NT2/D1 (cell line): ENCODE measurements at places on chromosomes 5 and 9.

DNA sequence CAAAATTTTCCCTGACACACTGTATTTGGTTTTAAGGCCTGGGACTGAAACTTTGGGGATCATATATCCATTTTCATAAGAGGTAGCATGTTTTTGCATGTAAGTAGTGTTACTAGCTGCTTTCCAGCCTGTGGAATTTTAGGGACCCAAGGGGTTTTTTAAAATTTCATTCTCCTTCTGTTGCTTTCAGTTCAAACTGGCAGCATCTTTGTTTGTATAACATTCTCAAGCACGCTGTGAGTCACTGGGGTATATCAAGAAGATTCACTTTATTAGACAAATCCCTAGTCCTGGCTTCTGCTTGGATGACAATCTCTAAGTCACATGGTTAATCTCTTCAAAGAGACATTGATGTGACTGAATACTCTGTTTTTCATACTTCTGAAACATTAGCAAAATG, 479.0 kb downstream of the CYLC2 start:
- no peak for DNase-seq

DNA sequence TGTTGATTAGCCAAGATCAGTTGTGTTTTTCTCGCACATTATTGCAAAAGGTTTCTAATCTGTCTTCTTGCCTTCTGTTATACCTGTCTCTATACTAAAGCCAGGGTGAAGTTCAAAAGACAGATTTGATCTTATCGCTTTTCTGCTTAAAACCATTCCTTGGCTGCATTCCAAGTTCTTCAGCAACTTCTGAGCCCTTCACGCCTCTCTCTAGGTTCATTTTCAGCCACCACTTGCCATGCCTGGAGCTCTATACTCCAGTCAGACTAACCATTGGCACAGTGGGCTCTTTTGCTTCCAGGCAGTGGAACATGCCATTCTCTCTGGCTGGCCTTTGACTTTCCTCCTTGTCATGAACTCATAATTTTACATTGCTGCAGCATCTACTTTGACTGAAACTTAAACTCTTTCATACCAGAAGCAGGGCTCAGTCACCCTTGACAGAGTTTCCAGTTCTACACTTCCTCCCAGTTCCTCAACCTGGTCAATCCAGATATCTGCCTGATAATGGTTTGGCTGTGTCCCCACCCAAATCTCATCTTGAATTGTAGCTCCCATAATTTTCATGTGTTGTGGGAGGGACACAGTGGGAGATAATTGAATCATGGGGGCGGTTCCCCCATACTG, 114.4 kb downstream of the SLC12A2 start:
- DNase-seq: no peak

DNA sequence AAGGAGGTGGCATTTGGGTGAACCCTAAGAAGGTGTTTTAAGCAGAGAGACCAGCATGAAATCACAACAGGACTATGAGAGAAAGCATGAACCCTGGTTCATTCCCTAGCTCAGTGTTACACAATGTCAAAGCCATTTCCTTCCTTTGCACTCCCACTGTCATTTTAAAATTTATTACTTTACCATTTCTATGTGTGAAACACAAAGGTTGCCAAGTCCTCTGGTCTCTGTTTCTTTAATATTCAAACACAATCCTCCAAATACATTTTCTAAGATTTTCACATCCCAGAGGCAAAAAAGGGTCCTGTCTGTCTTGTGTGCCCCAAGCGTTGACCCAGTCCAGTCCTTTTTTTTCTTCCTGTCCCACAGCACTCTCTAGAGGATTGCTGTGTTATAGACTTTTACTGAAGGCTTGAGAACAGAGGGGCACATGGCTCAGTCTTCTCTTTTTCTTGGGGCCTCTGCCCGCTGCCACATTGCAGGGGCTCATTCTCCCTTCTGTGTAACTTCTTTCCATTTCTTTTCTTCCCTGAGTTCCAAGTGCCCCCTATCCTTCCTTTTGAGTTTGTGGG, 78.6 kb upstream of the SLC28A3 start:
- DNase-seq: no peak

DNA sequence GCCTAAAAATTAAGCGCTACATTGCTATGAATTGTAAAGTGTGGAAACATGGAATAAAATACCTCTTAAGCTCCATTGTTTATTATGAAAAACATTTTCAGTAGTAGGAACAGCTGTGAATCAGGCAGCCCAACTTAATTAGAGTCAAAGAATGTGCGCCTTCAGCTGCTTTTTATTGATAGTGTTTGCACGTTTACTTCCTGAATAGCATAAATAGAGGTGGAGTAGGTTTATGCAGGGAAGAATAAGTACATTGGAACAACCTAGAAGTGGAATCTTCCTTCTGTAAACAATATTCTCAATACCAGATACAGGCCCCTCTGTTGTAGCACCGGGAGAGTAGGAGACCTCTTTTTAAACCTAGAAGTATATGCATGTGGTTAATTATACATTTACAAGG, 79.9 kb downstream of the IQGAP2 start:
- no peak for DNase-seq

DNA sequence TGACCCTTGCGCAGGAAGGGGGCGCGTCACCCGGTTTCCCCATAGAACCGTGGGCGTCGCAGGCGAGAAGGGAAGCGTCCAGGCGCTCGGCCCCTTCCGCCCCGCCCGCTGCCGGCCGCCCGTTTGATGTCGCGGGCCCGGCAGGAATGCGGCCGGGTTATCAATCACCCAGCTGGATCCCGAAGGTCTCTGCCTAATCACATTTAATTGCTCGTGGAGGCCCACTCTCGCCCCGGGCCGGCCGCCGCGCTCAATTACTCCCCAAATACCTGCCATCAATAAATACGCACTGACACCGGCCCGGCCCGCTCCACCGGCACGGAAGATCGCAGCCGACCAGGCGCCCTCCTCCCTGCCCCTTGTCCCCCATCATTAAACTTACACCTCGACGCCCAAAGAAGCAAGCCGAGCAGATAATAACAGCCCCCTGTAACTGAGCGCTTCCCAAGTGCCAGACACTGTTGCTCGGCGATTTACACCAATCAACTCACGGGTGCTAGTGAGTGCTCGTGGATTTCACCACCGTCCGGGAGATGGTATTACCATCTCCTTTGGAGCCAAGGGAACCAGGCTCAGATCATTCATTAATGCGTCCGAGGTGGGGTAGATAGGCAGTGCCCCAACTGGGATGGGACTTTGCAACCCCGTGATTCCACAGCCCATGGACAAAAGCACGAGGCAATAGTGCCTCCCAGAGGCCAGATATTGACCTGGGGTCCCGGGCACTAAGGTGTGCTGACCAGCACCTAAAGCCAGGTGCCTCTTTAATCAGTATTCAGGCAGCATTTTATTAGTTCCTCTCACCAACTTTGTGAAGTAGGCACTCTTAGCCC, 11.3 kb downstream of the MSX2 start:
- no peak for DNase-seq

GRCh38 chr5:157900644-157901043, 41.7 kb upstream of the CLINT1 start:
- DNase-seq: peak; percentile 8

DNA sequence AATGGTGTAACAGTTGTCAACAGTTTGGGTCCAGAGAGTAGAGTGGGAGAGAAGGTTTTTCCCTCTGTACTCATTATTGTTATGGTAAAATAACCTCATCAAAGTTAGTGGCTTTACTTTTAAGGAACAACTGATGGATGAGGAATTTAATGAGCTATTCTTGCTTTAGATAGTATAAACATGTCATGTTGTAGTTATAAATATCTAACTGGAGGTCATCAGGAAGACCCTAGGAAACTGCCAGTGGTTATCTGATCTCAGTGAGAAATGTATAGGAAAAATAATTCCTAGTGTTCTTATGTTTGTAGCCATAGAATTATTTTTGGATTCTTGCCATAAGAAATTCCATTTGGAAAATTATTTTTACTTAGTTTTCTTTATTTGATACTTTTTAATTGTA, 4.1 kb downstream of the ERCC6L2 start:
- DNase-seq: no peak

GRCh38 chr9:89662718-89663613, 58.2 kb downstream of the GADD45G start:
- DNase-seq: no peak

- no peak for DNase-seq
These were observed 21.7 kb upstream of the RNF130 start for GRCh38 chr5:180093241-180093640.

DNA sequence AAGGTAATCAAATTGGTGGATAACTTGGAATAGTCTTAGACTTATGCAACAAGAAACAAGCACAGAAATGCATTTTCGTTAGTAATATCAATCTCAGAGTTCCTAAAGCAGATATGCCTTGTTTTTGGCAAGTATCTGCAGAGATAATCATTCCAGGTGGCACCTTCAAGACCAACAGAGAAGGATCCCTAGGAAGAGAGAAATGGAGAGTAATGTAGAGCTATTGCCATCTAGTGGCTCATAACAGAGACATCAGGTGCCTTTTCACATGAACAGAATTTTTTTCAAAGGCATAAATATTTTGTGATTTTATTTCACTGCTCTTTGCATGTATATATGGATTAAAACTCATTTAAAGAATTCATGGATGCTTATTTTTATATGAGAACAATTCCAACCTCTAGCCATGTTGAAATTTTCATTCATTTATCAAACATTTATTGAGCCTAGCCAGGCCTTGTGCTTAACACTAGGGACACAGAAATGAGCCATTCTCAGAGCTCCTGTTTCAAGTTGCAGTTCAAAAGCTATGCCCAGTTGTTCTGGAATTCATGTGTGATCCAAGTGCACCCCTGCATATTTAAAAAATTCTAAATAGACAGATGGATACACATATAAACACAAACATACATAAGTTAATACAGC, 117.5 kb upstream of the OR13F1 start:
- peak; percentile 28 for DNase-seq

- DNase-seq: no peak
These were observed 606.3 kb upstream of the ITGA1 start for GRCh38 chr5:52181403-52181802.

GRCh38 chr5:141783005-141783946, 94.9 kb downstream of the PCDH1 start:
- no peak for DNase-seq

- DNase-seq: no peak
These were observed 26.1 kb upstream of the RASA1 start for GRCh38 chr5:87241555-87241954.

DNA sequence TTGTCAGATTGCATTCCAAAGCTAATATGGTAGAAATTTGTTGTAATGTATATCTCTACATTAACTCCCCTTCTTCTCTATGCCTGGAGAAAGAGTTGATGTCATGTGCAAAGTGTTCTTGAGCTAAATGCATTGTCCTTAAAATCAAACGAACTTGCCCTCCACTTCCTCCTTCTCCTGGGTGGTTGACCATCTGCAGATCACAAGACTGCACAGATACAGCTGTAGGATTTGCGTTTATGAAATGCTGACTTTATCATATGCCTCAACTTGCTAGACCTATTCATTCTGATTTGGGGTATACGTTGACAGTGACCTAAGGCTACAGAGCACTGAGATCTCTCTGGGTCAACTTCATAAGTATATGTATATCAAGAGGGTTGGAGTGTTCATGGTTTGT, 8.3 kb downstream of the TRIM32 start:
- DNase-seq: no peak

GRCh38 chr9:25804856-25805255, 126.6 kb upstream of the TUSC1 start:
- DNase-seq: no peak

- no peak for DNase-seq
These were observed 209.5 kb downstream of the ARHGAP26 start for GRCh38 chr5:142979636-142980035.

DNA sequence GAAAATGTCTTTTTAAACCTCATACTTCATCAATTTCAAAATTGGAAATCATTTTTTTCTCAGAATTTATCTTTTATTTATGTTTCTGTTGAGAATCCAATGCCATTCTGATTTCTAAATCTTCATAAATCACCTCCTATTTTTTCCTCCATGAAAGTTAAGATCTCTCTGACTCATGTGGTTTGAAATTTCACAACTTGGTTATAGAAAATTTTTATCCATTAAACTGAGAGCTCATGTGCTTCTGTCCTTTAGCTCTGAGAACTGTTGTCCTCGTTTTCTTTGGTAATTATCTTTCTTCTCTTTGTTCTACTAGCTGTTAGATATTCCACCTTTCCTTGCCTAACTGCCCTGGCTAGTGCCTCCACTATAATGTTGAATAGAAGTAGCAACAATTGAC, 1.5 kb upstream of the RNF180 start:
- no peak for DNase-seq

DNA sequence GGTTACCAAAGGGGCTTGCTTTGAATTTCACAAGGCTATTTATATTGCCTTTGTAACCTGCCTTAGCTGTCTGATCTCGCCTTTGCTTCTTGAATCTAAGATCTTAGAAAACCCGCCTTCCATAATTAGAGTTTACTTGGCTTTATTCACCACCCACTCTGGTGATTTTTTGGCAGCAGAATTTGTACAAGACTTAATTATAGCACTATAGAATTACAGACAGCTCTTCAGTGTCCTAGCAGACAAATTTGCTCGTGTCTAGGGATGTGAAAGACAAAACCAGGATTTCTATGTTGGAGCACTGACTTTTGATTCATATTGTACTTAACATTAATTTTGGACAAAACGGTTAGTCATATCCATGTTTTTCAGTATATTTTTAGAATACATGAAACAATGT, 306.6 kb downstream of the ADGRV1 start:
- DNase-seq: no peak

DNA sequence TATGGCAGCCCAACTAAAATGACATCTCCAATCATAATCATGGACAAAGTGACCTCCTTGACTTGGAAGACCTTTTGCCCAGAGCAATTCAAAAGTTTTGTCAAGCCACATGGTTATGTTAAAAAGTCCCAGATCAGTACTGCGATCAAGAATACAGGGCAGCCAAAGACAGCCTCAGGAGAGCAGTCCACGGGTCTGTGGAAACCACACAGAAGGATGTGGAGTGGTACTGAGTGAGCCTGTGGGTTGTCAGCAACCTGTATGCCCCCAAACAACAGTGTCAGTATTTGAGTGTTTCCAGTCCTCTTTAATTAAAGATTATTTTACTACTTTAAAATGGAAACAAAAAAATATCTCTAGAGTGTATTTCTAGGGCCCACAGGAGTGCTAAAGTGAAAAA, 345.4 kb upstream of the EFNA5 start:
- DNase-seq: no peak

DNA sequence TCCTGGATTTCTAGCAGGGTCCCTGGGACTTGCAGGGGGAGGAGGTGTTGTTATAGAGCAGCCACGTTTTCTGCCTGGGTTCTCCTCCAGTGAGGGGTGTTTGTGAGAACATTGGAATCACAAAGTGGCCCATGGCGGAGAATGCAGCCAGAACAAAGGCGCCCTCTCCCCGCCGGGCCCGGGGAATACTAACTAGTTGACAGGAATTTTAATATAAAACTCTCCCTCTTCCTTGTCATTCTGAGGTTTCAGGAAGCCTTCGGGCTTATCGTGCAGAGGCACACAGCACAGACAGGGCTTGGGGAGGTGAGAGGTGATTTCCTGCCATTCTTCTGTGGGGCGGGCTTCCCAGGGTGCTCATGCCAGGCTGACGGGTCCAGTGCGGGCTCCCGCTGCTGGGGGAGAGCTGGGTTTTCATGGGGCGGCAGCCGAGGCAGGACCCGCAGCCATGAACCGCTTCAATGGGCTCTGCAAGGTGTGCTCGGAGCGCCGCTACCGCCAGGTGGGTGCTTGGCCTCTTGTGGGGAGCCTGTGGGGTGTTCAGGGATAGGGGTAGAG, 37.7 kb downstream of the RGS3 start:
- peak; percentile 82 for DNase-seq

GRCh38 chr9:116247284-116247683, 93.7 kb downstream of the PAPPA start:
- no peak for DNase-seq

GRCh38 chr5:16666883-16667398, 50.1 kb upstream of the RETREG1 start:
- peak; percentile 11 for DNase-seq
